ENCODE measurements at places on chromosomes 6 and 20.

DNA sequence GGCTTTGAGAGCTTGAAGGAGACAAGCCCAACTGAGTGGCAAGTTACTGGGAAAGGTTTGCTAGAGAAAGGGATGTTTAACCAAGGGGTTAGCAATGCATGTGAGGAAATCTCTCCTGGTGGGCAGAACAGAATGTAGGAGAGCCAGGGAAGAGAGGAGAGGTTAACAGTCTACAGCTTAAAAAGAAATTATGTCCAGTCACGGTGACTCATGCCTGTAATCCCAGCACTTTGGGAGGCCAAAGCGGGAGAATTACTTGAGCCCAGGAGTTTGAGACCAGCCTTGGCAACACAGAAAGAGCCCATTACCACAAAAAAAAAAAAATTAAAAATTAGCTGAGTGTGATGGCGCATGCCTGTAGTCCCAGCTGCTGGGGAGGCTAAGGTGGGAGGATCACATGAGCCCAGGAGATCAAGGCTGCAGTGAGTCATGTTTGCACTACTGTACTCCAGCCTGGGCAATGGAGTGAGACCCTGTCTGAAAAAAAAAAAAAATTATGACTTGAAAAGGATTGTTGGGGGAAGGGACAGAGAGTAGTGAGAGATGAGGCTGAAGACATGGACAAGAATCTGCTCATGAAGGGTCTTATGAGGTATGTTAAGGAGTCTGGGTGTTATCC, 264.9 kb downstream of the TBC1D7 start:
- DNase-seq: no peak
- no peak overlapping the region for H3K4me3 ChIP-seq
- H3K4me1 ChIP-seq: no peaks in the 10 kb centered on the region
- H3K27me3 ChIP-seq: no peaks in the 10 kb centered on the region
- no peak overlapping the region for H3K27ac ChIP-seq
- no peaks in the 10 kb centered on the region for H3K36me3 ChIP-seq

DNA sequence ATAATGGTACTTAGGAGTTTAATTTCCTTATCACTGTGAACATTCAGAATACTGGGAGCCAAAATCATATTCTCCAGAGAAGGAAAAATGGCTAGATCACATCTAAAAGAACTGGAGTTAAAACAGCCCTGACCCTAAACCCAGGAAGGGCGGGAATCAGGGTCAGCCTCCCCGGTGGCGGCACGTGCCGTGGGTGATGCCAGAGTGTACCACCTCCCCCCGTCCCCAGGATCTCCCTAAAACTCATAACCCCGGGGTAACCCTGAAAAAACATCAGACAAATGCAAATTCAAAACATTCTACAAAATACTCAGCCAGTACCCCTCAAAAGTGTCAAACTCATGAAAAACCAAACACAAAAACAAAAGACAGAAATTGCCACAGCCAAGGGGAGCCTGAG, 148.3 kb downstream of the DLL1 start:
- H3K4me3 ChIP-seq: no peak overlapping the region
- no peaks in the 10 kb centered on the region for H3K36me3 ChIP-seq
- H3K27ac ChIP-seq: no peak overlapping the region
- no peaks in the 10 kb centered on the region for H3K27me3 ChIP-seq
- DNase-seq: no peak

GRCh38 chr20:43821795-43822194, 92.9 kb upstream of the TOX2 start:
- no peak for DNase-seq
- no peak overlapping the region for H3K27ac ChIP-seq
- H3K4me1 ChIP-seq: peaks cover 12% of the 10 kb centered on the region
- H3K4me3 ChIP-seq: no peak overlapping the region
- H3K27me3 ChIP-seq: no peaks in the 10 kb centered on the region

GRCh38 chr20:62778058-62778457, 18.2 kb upstream of the MRGBP start:
- peaks cover 39% of the 10 kb centered on the region for H3K4me1 ChIP-seq
- H3K36me3 ChIP-seq: no peaks in the 10 kb centered on the region
- no peak overlapping the region for H3K27ac ChIP-seq
- H3K4me3 ChIP-seq: no peak overlapping the region

GRCh38 chr6:43728586-43728985, 41.0 kb upstream of the MRPS18A start:
- DNase-seq: no peak
- no peak overlapping the region for H3K4me3 ChIP-seq
- no peaks in the 10 kb centered on the region for H3K36me3 ChIP-seq
- no peaks in the 10 kb centered on the region for H3K27me3 ChIP-seq

DNA sequence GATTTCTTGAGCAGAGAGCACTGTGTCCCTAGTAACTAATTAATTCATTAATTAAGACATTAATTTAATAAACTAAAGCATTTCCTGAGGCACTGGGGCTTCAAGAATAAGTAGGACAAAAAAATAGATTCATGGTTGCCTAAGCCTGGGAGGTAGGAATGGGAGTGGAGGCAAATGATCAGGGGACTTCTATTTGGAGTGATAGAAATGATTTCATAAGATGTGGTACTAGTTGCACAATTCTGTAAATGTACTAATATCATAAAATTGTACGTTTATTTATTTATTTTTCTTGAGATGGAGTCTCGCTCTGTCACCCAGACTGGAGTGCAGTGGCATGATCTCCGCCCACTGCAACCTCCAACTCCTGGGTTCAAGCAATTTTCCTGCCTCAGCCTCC, 287.2 kb downstream of the KHDC1L start:
- H3K36me3 ChIP-seq: no peaks in the 10 kb centered on the region
- no peak overlapping the region for H3K27ac ChIP-seq
- H3K4me1 ChIP-seq: no peaks in the 10 kb centered on the region
- H3K4me3 ChIP-seq: no peak overlapping the region
- no peaks in the 10 kb centered on the region for H3K27me3 ChIP-seq

DNA sequence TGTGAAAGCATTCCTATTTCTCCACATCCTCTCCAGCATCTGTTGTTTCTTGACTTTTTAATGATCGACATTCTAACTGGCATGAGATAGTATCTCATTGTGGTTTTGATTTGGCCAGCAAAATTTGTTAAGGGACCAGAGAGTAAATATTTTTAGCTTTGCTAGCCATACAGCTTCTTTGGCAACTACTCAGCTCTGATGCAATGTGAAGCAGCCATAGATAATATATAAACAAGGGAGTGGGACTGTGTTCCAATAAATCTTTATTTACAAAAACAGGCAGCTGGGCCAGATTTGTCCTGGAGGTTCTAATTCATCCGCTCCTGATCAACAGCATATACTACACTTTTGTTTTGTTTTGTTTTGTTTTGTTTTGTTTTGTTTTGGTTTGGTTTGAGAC, 202.9 kb downstream of the ZNF217 start:
- no peaks in the 10 kb centered on the region for H3K27me3 ChIP-seq
- no peak overlapping the region for H3K27ac ChIP-seq
- DNase-seq: no peak
- H3K4me3 ChIP-seq: no peak overlapping the region

GRCh38 chr20:6053776-6054688, at the start of gene LRRN4:
Gene LRRN4, minus strand, starts transcription at chr20:6054060. Its CDS starts 1,261 bp downstream, at chr20:6052799.
- H3K4me3 ChIP-seq: no peak within 1 kb of the TSS
- DNase-seq: no peak
- H3K36me3 ChIP-seq: no peaks in the 10 kb centered on the region
- peaks cover 10% of the 10 kb centered on the region for H3K4me1 ChIP-seq
- peaks cover 20% of the 10 kb centered on the region for H3K27me3 ChIP-seq

DNA sequence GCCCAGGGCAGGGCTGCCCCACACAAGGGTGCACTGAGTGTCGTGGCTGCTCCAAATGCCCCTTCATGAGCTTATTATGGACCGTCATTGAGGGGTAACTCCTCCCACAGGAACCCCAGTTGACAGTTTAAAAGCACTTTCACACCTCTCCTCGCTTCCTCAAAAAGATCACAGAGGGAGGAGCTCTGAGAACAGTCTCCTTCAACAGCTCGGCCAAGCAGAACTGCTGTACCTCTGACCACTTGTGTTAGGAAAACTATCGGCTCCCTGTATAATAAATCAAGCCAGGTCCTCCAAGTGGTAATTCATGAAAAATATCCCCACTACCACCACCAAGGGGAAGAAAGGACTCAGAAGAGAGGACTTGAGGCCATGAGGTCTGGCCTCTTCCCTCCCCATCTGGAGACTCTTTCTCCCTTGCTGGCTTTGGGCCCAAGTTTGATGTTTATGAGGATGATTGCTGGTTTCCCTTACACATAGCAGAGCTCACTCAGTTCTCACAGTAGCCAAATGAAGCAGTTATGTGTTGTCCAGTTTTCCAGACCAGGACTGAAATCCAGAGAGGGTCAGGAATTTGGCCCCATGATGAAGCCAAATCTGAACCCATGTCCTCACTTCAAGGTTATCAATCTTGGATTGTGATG, 8.7 kb downstream of the SNX21 start:
- H3K4me3 ChIP-seq: no peak overlapping the region
- H3K4me1 ChIP-seq: no peaks in the 10 kb centered on the region
- peaks cover 62% of the 10 kb centered on the region for H3K36me3 ChIP-seq
- no peak overlapping the region for H3K27ac ChIP-seq
- no peaks in the 10 kb centered on the region for H3K27me3 ChIP-seq

DNA sequence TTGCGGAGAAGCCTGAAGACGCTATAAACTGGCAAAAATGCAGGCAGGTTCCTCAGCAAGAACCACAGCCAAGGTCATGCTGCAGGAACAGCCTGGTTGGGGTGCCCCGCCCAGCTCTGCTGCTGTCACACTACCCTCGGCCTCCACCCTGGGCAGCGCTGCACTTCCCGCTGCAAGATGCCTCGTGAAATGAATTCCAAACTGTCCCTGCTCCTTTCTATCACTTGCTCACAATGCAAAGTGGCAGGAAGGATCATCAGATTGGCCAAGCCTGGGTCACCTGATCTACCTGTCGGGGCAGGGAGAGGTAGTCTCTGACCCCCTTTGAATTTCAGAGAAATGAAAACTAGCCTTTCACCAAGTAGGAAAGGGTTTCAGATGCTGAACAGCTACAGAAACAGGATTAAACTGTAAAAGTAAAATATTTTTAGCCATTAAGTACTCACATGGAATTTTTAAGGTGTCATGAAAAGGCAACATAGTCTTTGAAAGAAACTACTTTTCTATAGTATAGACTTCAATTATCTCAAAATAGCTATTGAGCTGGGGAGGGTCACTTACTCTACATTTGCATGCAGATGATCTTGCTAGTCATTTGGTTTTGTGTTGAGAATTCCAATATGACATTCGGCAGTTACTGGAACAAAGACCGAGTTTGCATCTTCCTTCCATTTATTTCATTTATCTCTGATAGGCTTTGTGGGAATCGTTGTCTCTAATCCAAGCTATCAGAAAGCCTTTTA, 236.4 kb upstream of the ASCC3 start:
- H3K4me3 ChIP-seq: no peak overlapping the region
- no peaks in the 10 kb centered on the region for H3K27me3 ChIP-seq
- peak; percentile 75 for DNase-seq
- H3K36me3 ChIP-seq: no peaks in the 10 kb centered on the region
- H3K4me1 ChIP-seq: peaks cover 3% of the 10 kb centered on the region

GRCh38 chr6:148608199-148608951, 138.5 kb upstream of the UST start:
- DNase-seq: no peak
- no peaks in the 10 kb centered on the region for H3K4me1 ChIP-seq
- H3K36me3 ChIP-seq: no peaks in the 10 kb centered on the region

- H3K27me3 ChIP-seq: no peaks in the 10 kb centered on the region
- peaks cover 8% of the 10 kb centered on the region for H3K4me1 ChIP-seq
- no peak overlapping the region for H3K4me3 ChIP-seq
- no peak for DNase-seq
These were observed 12.5 kb downstream of the ZNF76 start for GRCh38 chr6:35272005-35272404.

- no peaks in the 10 kb centered on the region for H3K27me3 ChIP-seq
- no peaks in the 10 kb centered on the region for H3K36me3 ChIP-seq
- H3K4me1 ChIP-seq: no peaks in the 10 kb centered on the region
- H3K27ac ChIP-seq: no peak overlapping the region
These were observed 189.6 kb downstream of the ADAT2 start for GRCh38 chr6:143260857-143261256.

- no peaks in the 10 kb centered on the region for H3K36me3 ChIP-seq
- no peak for DNase-seq
- H3K27me3 ChIP-seq: peaks cover 5% of the 10 kb centered on the region
- no peak overlapping the region for H3K4me3 ChIP-seq
- H3K27ac ChIP-seq: no peak overlapping the region
These were observed 187.6 kb downstream of the ZFP64 start for GRCh38 chr20:52004018-52004417.

DNA sequence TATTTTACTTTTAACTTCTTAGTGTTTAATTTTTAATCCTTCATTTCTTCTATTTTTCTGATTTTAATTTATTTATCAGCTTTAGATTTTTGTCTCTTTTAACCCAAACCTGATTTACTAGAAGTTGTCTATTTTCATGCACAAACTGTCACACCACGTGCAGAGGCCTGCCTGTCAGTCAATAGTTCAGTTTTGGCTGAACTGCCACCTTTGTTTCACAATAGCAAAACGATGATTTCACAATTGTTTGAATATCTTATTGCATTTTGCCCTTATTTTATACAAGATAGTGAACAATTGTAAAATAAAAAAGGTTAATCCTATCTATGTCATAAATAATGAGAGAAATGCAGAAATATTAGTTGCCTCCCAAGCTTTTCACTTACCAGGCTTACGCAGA, 24.0 kb upstream of the PPP1R3G start:
- no peaks in the 10 kb centered on the region for H3K36me3 ChIP-seq
- no peak overlapping the region for H3K4me3 ChIP-seq
- no peaks in the 10 kb centered on the region for H3K27me3 ChIP-seq
- DNase-seq: no peak
- no peak overlapping the region for H3K27ac ChIP-seq
